Stimulated activated naive CD4-positive, alpha-beta T cell (primary cell): ENCODE measurements at places on chromosomes 11 and 22.

DNA sequence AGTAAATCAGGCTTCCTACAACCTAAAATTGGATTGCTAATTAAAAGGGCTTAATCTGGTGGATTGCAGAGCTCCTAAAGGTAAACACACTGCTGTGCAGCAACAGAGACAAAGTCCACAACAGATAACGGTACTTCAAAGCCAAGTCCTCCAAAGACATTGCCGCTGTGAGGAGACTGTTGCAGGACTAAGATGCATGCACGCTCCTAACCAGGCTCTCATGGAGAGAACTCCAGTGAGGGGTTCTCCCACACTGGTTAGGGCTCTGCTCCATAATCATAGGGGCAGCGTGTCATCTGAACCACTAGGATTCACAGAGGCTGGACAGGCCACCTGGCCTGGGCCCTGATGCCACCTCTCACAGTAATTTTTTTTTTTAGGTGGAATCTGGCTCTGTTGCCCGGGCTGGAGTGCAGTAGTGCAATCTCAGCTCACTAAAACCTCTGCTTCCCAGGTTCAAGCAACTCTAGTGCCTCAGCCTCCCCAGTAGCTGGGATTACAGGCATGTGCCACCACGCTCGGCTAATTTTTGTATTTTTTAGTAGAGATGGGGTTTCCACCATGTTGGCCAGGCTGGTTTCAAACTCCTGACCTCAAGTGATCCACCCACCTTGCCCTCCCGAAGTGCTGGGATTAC lies 56.9 kb upstream of the ARFGAP3 start:
- no peak for DNase-seq

GRCh38 chr11:76069001-76069400 lies 137.3 kb downstream of the WNT11 start:
- DNase-seq: no peak

GRCh38 chr11:76638270-76639197 lies 32.0 kb downstream of the LRRC32 start:
- DNase-seq: no peak

DNA sequence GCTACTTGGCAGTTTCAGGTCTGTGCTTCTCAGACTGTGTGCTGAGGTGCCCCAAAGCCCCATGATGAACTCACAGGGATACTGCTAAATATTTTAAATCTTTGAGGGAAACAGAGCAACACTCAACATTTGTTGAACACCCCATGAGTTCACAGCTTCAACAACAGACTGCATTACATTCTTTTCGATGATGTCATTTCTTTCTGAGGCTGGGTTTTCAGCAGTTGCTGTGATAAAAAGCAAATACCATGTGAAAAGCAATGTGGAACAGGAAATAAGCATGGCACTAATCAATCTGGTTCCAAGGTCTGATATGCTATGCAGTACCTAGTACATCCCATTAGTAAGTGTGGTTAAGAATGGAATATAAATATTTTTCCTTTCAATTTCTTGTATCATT lies 82.7 kb downstream of the RPL27A start:
- DNase-seq: no peak

- no peak for DNase-seq
Measured at GRCh38 chr11:86155200-86155844, 86.4 kb upstream of the PICALM start.

- DNase-seq: no peak
Measured at GRCh38 chr11:59418156-59418555, 8.1 kb downstream of the OR5A2 start.

DNA sequence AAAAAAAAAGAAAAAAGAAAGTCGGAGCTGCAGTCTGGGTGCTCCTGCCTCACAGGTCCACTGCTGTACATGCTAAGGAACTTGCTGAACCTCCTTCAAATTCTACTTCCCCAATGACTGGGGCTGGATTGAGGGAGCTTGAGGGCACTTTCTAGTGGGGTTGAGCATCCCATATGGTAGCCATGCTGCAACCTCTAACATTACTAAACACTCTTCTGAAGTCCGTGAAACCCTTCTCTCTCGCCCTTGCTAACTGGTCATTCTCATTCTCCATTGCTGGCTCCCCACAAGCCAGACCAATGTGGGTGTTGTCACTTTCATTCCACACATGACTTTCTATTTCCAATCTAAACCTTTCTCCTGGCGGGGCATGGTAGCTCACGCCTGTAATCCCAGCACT lies 1.2 kb downstream of the ESS2 start:
- DNase-seq: no peak

DNA sequence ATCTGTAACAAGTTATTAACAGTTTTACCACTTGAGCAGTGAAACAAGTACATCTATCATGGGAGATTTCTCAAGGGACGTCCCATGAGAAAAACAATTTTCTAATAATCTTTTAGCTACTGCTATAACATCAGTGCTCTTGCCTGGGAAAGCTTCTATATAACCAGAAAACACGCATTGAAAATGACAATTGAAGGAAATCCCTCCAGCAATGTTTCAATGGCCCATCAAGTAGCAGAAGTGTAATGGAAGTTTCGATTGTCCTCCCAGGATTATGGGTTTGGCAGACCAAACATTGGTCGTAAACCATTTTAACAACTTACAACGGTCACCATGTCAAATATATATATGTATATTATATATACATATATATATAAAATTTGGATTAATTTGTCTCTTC lies 8.0 kb upstream of the PRR33 start:
- no peak for DNase-seq

DNA sequence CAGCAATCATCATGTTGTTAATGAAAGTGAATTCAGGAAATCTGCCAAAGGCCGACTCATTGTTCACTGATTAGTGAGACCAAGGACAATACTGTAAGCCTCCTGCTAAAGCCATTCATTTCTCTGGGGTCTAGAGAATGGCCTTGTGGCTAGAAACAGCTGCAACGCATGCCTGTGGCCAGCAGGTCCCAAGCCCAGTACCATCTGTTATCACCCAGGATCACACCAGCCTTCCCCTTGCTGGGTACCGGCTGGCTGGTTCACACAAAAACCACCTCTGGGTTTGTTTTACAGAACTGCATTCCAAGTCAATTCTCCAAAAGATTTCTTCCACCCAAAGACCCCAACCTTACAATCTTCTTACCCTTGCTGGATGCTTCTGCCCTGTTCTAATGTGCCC lies 1.1 kb downstream of the PLAAT5 start:
- DNase-seq: no peak

DNA sequence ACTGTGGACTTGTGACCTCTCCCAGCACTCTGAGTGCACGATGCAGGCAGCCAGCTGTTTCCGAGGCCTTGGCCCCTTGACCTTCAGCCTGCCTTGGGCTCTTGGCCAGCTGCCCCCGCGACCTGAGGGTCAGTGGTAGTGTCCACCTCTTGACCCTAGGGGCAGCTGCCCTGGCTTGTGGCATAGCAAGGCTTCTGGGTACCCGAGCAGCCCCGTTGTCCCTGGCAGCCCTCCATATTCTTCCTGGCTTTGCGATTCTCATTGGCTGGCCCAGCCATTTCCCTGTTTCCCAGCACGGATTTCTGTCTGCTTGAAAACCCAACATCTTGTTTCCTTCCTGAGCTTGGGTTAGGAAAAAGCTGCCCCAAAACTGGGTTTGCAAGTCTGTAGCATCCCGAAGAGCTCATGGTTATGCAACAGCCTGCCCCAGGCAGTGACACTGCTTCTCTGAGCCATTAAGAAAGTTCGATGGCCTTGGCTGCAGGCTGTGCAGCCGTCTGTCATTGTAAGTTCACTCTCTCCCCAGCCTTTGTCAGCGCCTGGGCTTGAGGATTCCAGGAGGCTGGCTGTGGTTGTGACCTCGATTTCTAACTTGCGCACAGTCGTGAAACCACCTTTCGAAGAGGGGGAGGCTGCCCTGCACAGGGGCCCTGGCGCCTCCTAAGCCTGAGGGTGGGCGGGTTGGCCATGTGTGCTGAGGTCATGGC lies 48.8 kb downstream of the FBLN1 start:
- DNase-seq: no peak

GRCh38 chr11:82924522-82925224 lies 23.1 kb downstream of the DDIAS start:
- no peak for DNase-seq

DNA sequence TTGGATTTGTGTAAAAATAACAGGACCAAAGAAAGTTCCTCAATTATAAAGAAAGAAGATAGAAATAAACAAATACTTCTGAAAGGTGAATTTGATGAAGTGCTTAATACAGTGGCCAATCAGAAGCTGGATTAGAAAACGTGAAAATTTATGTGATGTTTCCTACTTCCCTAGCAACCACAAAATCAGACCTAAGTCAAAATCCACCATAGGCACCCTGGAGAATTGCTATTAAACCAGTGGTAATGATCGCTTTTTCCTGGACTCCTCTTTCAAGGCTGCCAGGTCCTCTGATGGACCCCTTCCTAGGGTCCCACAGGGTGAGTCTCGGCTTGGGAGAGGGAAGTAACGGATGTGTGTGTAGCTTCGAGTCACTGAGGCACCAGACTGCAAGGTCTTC lies 9.6 kb downstream of the WT1 start:
- DNase-seq: no peak

GRCh38 chr11:22625448-22626287 lies at the start of gene FANCF:
Gene FANCF (minus strand): TSS chr11:22625823. CDS start chr11:22625810, 13 bp downstream.
- DNase-seq: peak; percentile 93

- no peak for DNase-seq
Measured at GRCh38 chr11:123577081-123577598, 77.3 kb downstream of the SCN3B start.

DNA sequence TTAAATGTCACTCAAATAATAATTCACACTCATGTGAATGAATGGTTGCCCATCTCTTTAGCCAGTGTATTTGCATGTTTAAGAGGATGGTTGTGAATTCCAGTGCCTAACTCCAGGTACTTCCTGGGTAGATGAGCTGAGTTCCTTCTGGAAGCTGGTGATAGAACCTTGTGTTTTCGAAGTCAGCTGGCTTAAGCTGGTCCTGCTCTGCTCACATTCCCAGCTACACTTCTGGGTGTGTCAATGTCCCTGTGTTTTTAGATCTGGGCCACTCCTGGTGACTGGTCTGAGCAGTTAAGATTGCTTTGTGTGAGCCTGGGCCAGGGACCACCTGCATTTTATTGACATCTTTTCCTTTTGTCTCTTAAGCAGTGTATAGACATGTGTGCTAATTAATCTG lies 10.6 kb downstream of the TEAD1 start:
- no peak for DNase-seq

DNA sequence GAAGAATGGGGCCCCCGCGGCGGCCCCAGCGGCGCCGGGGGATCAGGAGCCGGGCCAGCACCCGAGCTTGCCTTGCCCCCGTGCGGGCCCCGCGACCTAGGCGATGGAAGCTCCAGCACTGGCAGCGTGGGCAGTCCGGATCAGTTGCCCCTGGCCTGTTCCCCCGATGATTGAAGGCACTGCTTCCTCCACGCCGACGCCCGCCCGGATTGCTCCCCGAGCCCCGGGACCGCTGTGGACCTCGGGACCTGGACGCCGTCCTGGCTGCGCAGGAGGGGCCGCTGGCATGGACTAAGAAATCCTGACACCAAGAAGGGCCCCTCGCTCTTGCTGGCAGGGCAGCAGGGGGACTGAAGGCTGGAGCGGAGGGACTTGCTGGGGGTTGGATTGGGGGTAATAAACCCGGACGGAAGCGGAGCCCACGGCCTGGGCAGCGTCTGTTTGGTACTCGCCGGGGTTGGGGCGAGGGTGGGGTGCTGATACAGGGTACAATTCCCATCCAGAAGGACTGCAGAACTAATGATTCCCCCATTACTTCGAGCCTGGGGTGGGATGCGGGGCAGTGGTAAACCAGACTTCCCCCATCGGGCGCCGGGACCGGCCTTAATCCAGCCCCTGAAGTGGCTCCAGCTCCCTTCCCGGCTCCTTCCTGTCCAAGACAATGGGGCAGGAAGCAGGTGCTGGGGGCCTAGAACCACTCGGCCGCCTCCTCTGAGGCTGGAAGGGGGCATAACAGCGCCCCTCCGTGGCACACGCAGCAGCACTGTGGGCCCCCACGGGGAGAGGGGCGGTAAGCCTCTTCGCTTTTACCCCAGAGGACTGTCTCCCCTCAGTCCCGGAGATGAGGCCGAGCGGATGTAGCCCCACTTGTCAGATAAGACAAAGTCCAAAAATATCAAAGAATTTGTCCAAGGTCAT lies 1.0 kb downstream of the CCDC85B start:
- no peak for DNase-seq

GRCh38 chr11:131886201-131886600 lies 515.8 kb downstream of the NTM start:
- DNase-seq: no peak

DNA sequence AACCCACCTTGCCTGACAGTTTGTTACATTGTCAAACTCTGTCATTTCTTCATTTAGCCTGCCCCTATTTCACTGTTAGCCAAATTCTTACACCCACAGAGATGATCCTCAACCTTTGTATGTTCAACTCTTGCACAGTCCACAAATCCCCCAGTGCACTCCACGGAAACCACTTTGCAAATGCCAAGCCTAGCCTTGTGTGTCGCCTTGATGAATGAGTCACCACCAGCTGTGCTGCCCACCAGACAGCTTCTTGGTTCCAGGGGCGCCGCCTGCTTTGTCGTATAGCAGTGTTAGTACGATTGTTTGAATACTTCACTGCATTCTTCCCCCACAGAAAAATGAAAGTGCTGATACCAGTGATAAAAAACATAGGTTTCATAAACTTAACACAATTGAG lies 686.3 kb downstream of the NTM start:
- no peak for DNase-seq

DNA sequence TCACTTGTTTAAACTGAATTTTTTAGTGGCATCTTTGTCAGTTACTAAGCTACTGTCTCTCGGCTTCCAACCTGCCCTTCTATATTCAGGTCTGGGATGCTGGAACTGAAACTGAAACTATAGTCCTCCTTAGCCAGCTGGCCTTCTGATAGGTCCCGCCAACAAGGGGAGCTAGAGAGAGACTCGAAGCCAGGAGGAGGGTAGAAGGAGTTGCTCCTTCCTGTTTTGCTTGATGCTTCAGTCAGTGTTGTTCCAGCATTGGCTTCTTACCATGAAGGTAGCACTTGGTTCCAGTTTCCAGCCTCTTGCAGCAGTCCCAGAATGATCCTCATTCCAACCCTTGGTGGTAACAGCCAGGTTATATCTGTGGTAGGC lies 32.9 kb upstream of the HORMAD2 start:
- no peak for DNase-seq

GRCh38 chr22:23688571-23688970 lies 2.2 kb upstream of the RGL4 start:
- DNase-seq: no peak

GRCh38 chr11:115691030-115691429 lies 186.8 kb upstream of the CADM1 start:
- DNase-seq: no peak

- DNase-seq: no peak
Measured at GRCh38 chr22:36197514-36198146, 4.0 kb downstream of the APOL4 start.

DNA sequence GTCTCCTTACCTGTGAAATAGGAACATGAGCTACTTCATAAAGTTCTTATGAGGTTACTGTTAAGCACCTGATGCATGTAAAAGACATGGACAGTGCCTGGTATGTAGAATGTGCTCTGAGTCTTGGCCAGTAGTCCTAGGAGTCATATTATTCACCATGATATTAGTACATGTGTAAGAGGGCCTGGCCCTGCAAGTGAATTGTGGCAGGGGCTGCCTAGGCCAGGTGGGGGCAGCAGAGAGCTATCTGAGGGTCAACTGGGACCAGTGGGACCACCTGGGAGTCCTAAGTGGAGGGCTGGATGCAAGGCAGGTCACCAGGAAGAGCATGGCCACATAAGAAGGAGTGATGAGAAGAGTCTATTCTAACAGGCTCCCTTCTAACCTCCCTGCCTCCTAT lies 529.5 kb downstream of the SOX6 start:
- no peak for DNase-seq

GRCh38 chr11:77167111-77167626 lies 39.1 kb downstream of the MYO7A start:
- no peak for DNase-seq
